Head of caudate nucleus (tissue), 42 donors: ENCODE measurements at places on chromosomes 4 and X.

DNA sequence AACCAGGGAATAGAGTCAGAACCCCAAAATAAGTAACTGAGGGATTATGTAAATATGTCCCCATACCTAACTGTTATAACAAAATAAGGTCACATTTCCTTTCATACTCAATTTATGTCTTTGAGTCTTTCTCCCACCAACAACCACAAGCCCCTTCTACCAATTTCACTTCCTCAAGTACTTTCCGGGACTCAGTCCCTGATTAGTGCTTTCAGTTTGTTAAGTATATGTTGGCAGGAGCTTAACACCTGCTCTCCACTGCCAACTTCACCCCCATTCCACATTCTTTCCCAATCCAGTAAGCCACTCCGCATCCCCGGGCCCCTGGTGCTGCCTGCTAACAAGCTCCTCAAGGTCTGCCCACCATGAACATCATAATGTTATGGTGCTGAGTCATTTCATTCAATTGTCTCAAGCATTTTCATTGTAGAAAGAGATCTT, 71.3 kb upstream of the SPRY1 start:
- DNase-seq, result no peak

DNA sequence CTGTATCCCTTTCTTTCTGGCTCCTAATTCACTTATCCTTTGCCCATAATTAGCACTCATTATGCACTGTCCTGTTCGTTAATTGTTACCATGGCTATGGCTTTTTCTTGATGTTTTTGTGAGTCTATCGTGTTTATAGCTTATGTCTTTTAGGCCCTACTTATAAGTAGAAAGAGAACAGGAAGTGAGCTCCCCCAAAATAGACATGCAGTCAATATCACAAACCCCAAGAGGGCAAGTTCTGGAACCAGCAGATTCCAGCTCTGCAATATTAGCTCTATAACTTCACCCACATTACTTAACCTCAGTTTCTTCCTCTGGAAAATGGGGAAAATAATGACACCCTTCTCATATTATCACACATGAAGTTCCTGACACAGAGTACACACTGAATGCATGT, 7.4 kb upstream of the HS3ST1 start:
- DNase-seq, result no peak

GRCh38 chr4:145483514-145483913, 1.9 kb downstream of the SMAD1 start:
- DNase-seq, result no peak

DNA sequence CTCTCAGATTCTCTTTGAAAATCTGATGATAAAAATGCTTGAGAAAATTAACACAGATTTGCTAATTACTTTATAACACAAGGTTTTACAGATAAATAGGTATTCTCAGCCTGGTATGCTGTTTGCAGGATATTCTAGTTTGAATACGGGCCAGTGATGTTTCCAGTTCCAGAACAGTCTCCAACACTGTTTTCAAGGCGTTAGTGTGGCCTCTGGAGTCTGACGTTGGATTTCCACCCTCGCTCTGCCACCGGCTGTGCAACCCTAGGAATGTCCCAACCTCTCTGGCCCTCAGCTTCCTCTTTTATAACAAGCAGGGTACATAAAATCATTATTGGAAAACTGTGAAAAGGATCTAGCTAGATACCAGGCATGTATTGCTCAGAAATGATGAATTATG, 23.8 kb upstream of the CYP4V2 start:
- no peak for DNase-seq

DNA sequence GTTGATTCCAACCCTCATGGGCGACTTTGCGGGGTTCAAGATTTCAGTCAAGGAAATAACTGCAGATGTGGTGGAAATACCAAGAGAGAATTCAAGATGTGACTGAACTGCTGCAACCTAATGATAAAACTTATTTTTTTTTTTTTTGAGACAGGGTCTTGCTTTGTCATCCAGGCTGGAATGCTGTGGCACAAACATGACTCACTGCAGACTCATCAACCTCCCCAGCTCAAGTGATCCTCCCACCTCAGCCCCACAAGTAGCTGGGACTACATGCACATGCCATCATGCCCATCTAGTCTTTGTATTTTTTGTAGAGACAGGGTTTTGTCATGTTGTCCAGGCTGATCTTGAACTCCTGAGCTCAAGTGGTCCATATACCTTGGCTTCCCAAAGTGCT, 19.5 kb upstream of the WDFY3 start:
- no peak for DNase-seq

DNA sequence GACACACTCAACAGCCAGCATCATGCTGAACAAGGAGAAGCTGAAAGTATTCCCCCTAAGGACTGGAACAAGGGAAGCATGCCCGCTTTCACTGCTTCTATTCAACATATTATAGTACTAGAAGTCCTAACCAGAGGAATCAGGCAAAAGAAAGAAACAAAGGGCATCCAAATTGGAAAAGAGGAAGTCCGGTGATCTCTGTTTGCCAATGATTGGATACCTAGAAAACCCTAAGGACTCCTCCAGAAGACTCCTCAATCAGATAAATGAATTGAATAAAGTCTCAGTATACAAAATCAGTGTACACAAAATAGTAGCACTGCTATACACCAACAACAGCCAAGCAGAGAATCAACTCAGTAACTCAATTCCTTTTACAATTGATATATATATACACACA, 44.8 kb downstream of the ARFIP1 start:
- DNase-seq, result no peak

GRCh38 chr4:172404676-172405075, 591.5 kb downstream of the GALNTL6 start:
- no peak for DNase-seq

DNA sequence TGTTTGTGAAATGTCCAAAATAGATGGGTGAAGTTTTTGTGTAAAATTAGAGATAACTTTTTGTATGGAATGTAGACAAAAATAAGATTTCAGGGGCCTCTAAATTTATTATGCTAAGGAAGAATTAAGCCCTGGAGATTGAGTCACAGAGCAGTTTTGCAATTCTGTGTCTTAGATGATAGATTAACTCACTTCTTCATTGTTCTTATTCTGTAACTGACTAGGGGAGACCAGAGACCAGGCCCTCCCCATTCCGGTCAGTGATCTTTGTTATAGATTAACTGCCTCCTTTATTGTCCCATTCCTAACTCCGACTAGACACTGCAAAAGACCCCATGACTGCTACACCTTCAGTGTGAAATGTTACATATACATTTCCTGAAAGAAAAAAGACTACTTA, 238.4 kb upstream of the TAPT1 start:
- no peak for DNase-seq

DNA sequence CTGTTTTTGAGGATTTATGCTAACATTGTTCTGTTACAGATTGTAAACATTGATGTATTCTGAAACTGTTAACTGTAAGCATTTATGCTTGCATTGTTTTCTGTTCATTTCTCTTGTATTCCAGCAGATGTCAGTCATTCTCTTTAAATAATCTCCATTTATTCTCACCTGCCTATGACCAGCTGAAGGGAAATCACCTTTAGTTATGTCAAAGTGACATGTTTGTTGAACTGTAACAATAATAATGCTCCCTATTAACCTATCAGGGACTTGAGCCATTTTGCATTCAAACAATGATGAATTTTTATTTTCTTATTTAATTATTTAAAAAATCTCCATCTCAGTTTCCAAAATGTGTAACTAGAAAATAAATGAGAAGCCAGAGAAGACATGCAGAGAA, 58.0 kb downstream of the SPCS3 start:
- DNase-seq, result no peak

GRCh38 chrX:149567621-149568417, 18.1 kb upstream of the HSFX3 start:
- no peak for DNase-seq
